Dorsolateral prefrontal cortex (tissue), 122 donors: ENCODE measurements at places on chromosomes 7 and 10.

DNA sequence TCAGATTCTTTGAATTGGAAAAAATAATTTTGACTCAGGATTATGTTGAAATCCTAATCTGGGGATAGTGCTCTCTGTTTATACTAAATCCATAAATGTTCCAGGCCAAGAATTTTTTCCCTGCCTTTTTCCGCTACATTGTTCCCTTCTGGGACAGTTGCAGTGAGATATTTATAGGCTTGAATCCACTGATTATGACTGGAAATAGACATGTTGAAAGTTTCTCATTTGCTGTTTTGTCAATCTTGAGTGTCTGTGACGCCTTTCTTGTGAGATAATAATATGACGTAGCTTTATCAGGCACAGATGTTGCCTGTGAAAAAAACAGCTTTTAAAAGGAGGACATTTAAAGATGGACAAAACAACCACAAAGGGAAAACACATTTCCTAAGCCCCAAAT lies 155.9 kb downstream of the ARID5B start:
- no peak for DNase-seq

GRCh38 chr10:132335189-132336063 lies 3.4 kb downstream of the LRRC27 start:
- peak; percentile 36 for DNase-seq

- DNase-seq = no peak
Measured at GRCh38 chr10:129448539-129448938, 18.5 kb upstream of the MGMT start.

GRCh38 chr10:97608991-97609561 lies 19.6 kb downstream of the C10orf62 start:
- no peak for DNase-seq

DNA sequence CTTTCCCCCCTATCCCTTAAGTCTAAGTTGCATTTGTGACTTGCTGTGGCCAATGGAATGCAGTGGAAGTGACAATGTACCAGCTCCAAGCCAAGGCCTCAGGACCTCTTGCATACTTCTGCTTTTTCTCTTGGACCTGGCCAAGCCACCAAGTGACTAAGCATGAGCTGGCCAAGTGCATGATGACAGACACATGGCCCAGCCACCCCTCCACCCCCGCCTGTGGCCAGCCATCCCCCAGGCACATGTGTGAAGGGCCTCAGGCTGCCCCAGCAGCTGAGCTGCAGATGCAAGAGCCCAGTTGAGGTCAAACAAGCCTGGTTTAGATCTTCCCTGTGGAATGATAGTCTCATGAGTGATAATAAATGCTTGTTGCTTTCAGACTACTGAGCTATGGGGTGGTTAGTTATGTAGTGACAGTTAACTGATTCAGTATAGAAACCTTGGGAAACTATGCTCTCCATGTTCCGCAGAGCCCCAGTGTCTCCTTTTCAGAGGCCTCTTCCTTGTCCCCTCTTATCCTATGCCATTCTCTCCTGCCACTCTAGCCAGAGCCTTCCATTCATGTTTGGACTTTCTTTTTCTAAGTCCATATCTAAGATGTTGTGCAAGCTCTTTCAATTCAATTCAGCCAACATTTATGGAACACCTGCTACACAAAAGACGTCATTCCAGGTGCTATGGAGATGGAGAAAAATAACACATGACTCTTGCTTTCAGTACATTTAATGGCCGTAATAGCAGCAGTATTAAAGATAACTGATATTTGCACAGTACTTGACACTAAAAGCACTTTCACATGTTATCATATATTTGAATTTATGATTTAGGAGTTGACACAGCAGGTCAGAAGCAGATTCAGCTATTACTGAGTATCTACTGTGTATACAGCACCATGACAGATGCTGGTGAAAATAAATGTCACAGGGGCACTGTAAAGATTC lies 55.5 kb upstream of the LOXL4 start:
- no peak for DNase-seq

DNA sequence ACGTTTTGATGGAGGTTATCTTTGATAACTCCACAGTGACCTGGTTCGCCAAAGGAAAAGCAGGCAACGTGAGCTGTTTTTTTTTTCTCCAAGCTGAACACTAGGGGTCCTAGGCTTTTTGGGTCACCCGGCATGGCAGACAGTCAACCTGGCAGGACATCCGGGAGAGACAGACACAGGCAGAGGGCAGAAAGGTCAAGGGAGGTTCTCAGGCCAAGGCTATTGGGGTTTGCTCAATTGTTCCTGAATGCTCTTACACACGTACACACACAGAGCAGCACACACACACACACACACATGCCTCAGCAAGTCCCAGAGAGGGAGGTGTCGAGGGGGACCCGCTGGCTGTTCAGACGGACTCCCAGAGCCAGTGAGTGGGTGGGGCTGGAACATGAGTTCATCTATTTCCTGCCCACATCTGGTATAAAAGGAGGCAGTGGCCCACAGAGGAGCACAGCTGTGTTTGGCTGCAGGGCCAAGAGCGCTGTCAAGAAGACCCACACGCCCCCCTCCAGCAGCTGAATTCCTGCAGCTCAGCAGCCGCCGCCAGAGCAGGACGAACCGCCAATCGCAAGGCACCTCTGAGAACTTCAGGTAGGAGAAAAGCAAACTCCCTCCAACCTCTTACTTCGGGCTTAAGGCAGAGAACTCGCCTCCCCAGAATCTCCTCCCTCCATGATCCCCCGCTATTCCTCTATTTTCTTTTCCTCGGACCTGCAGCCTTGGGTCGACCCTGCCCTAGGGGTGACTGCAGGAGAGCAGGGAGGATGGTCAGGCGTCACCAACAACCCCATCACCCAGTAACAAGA lies at the start of gene SERPINE1:
SERPINE1 (plus strand) TSS at position 454 of the 809 bp plus-strand sequence. CDS start 1,290 bp downstream, outside the sequence.
- DNase-seq = no peak

GRCh38 chr7:4129481-4130122 lies 552.5 kb upstream of the FOXK1 start:
- no peak for DNase-seq

DNA sequence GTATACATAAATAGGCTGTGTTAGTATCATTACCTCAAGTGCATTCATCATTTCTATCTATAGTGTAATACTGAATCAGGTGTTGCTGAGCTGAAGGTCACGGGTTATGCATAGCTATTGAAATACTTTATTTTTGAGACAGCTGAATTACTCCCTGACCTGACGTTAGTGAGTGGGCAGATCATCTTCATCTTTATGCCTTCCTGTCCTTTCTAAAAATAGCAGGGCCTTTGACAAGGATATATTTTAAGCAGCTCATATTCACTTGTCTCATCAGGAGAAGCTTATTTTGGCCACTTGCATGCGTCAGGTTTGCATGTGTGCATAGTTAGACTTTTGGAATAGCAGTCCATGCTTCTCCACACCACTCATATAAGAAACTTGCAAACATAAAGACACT lies 63.6 kb upstream of the DKK1 start:
- DNase-seq = no peak

GRCh38 chr10:46070749-46071148 lies 24.7 kb upstream of the MSMB start:
- no peak for DNase-seq

DNA sequence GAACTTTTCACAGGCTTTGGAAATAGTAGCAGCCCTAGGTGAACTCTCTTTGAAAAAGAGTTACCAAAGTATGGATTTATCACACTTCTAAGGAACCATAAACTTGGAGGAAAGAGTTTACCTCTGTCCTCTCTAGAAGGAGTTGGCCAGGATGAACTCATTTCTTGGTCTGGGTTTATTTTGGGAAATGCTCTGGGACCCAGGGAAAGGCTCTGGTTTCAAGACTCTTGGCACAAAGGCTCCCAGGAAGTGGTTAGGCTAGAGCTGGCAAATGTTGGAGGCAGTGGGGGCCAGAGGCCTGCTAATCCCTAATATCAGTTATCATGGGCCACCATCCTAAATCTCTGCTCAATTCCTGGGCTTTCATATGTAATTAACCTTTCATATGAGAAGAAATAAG lies 36.3 kb upstream of the CDK6 start:
- DNase-seq = no peak

DNA sequence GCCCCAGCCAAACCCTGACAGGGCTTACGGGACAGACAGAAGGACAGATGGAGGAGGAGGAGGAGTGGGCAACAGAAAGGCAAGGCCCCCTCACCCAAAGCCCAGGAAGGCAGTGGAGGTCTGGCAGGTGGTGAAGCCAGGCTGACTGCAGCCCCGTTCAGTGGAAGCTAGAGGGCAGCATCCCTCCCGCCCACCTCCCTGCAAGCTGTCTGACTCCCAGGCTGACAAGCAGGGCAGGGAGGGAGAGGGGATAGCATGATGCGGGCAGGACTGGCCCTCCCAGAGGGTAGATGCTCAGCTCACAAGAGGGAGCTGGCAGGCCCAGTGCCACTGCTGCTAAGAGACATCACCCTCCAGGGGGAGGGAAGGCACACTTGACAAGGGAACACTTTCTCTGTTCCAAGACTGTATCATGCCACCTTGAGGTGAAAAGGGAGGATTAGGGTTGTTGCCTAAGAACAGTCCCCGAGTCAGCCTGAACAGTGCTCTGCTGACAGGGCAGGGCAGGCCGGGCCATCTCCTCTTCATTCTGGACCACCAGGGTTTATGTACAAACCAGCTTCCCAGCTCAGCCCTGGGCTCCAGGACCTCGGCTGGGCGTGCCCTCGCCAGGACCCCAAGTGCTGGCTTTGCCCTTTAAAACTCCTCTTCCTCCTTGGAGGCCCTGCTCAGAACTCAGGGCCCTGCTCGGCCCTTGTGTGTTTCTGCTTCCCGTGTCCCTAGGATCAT lies 61.8 kb downstream of the RASGEF1A start:
- DNase-seq = peak; percentile 54

- DNase-seq = no peak
Measured at GRCh38 chr7:32609463-32609862, 114.2 kb downstream of the AVL9 start.

DNA sequence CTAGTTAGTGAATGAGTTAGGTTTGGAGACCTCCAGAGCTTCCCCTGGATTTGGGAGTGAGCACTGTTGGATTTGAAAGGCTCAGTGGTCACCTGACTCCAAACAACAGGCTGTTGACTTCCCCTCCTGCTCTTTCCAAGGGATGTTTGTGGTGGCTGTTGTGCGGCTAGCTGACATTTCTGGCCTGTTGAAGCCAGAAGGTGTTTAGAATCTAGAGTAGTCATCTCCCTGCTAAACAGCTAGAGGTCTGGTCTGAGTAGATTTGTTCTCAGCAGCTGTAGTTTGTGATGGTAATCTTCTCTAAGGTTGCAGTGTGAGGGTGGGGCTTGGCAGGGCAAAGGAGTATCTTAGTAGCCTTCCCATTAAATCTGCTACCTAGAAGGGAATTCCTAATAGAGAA lies 30.1 kb downstream of the BPGM start:
- no peak for DNase-seq

DNA sequence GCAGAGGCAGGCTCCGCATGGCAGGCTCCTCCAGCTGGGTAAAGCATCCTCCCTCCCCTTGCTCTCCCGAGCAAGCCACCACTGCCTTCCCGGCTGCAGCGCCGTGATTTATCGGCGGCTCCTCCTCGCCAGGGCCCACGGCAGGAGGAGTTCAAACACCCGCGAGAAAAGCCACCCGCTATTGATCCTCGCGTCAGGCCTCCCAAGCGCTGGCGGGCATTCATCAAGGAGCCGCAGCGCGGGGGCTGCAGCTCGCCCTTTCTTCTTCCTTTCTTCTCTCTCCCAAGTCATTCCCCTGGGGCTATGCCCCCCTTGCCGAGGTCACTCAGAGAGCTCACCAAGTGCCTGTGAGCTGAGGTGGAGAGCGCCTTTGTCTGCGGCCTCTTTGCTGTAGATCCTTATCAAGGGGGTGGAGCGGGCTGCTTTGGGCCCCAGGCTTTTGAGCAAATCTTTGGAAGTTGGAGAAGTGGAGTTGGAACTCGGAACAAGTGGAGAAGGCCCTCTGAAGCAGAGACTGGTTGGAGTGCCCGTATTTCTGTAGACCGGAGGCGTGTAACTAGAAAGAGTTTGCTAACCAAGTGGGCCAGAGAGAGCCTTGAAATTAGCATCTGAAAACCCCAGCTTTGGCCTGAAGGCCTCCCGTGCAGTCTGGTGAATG lies 107.2 kb upstream of the PPIF start:
- DNase-seq = no peak

DNA sequence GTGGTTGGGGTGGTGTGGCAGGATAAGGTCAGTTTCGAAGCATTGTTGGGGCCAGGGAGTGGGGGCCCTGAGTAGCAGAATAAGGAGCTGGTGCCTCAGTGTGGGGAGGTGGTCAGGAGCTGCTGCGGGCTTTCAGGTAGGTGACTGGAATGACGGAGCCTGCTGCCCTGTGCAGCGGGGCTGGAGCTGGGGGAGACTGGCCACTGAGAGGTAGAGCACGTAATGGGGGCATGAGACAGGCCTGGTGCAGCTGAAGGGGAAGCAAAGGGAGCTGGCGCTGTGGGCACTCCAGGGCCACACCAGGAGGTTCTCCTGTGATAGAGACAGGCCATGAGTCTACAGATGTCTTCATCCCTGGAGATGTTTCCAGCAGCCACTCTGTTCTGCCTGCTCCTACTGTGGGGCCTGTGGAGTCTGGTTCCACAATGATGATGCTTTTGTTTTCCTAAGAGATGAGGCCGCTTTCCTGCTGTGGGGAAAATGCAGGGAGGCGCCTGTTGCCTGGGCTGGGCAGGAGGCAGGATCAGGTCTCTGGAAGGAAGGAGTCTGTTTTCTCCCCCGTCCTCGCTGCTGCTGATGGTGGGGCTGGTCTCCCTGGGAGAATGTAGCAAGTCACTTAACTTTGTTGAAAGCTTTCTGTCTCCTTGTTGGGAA lies 31.1 kb downstream of the NUB1 start:
- no peak for DNase-seq

DNA sequence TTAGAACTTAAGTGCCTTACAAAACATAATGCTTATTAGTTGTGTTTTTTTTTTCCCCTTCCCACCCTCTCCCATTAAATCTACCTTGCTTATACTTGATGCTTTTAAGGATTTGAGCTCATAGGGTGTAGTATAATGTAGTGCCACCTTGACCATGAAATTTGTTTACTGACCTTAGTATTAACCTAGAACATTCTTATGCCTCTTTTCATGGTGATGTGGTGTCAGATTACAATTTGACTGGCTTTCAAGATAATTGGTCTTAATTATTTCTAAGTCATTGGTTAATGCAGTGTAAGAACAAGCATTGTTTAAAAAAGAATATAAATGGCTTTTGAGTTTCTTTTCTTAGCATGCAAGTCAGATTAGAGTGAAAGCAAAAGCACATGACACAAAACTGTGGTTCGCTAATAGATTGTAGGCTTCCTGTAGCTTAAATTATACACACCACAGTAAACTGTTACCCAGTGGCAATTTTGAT lies 61.8 kb downstream of the ADD3 start:
- no peak for DNase-seq

DNA sequence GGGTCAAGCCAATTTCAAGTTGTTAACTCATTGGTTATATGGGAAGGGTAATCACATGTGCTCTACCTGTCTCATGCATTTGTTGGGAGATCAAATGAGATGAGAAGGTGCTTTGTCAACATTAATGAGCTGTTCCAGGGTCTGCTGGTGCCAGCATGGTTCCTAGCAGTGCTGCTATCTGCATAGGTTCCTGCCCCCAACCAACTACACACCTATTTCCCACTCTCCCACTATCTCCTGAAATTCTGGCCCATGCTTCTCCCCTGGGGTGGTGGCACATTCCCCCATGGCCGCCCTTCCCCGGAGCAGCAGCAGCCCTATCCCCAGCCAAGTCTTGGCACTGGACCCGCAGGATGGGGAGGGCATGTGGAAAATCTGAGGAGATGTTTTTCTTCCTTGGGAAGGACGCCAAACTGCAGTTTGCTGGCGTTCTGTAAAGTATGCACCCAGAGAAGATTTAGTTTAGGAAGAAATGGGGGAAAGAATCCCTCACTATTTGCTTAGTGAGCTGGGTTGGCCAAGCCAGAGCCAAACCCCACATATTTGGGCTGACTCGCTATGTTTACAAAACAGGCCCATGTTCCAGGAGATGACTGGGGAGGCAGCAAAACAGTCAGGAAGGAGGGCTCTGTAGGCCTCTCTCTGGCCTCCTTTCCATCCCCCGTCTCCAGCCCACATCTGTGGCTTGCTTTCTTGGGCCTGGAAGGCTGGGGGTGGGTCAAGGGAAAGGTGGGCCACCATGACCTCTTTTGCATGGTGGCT lies 42.5 kb downstream of the PPP1R3C start:
- DNase-seq = no peak
